ENCODE measurements at places on chromosomes 6 and 20. TPM values are rescaled to one million over a fixed set of nuclear protein-coding genes. Genes with fewer than 3 reads are reported as not detected.

CDSN gene
- not detected for total RNA-seq

CD109 gene
- 2.2 TPM for total RNA-seq

HUS1B gene
- total RNA-seq = 2.3 TPM

MAFB gene
- total RNA-seq = 0.64 TPM

EMILIN3 gene
- not detected for total RNA-seq
